ENCODE measurements at places on chromosomes 2 and 18. TPM values are rescaled to one million over a fixed set of nuclear protein-coding genes. Genes with fewer than 3 reads are reported as not detected.

The ITSN2 gene
- total RNA-seq = 34.9 TPM

The DLX2 gene
- not detected for total RNA-seq

The GTF3C2 gene
- total RNA-seq = 23.8 TPM

The GRB14 gene
- total RNA-seq = 2.1 TPM

The CYBRD1 gene
- 20.0 TPM for total RNA-seq
